Vagina (tissue), 2 donors: ENCODE measurements at places on chromosomes 13 and 19.

- DNase-seq: no peak
These were observed 4.9 kb downstream of the THOP1 start for GRCh38 chr19:2790194-2790556.

DNA sequence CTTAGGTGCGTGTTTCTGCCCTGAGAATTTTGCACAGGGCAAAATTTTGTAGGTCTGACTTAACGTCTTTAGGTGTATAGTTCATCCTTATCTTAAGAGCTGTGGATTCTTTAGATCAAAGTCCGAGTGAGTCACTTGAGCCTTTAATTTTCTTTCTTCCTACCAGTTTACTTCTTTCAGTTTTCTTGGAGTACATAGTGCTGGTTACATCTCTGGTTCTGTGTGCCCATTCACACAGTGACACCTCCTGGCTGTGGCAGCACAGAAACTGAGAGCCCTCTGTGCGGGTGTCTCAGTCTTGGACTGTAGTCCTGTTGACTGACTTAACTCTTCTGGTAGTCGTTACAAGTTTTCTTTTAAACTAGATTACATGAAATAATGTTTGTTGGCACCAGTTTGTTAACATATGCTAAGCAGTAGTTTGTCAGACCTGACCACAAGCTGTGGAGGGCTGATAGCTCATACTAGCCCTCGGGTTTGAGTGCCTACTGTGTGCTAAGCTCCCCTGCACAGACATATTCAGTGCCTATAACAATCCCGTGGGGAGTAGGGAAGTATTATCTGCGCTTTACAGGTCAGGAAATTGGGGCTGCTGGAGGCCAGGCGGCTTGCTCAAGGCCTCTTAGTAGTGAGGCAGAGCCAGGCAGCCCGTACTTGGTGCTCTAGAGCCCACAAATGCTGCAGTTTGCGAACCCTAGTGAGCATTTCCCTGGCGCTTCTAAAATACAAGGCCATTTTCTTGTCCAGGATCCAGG lies 1.6 kb downstream of the GATAD2A start:
- no peak for DNase-seq

- no peak for DNase-seq
These were observed 2.9 kb upstream of the C13orf42 start for GRCh38 chr13:51113969-51114368.

DNA sequence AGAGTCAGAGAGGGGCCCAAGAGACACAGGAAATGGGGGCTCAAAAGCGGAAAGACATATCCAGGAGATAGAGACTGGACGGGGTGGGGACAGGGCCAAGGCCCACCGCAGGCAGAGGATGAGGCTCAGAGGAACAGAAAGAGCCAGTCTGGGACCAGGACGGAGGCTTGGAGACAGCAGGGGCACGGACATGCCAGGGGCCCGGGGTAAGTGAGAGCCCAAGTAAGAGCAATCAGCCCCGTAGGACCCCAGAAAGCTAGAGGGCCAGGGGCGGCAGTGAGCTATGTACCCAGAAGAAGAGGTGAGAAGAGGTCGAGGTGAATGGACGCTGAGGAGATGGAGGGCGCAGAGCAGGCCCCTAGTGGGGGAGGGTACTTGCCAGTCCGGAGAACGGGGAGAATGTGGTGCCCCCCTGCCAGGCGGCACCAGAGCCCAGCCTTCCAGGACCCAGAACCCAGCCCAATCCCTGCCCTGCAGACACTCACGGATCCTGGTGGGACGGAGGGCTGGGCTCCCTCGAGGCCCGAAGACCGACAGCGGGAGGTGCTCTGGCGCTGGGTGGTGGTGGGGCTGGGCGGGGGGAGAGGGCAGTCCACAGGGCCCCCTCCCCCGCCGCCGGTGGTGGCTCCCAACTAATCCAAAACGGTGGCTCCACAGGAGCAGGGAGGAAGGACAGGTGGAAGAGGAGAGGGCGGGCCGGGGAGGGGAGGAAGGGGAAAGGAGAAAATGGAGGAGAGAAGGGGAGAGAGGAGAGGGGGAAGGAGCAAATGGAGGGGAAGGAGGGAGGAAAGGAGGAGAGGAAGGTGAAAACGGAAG lies 1.0 kb downstream of the GRIK5 start:
- no peak for DNase-seq

DNA sequence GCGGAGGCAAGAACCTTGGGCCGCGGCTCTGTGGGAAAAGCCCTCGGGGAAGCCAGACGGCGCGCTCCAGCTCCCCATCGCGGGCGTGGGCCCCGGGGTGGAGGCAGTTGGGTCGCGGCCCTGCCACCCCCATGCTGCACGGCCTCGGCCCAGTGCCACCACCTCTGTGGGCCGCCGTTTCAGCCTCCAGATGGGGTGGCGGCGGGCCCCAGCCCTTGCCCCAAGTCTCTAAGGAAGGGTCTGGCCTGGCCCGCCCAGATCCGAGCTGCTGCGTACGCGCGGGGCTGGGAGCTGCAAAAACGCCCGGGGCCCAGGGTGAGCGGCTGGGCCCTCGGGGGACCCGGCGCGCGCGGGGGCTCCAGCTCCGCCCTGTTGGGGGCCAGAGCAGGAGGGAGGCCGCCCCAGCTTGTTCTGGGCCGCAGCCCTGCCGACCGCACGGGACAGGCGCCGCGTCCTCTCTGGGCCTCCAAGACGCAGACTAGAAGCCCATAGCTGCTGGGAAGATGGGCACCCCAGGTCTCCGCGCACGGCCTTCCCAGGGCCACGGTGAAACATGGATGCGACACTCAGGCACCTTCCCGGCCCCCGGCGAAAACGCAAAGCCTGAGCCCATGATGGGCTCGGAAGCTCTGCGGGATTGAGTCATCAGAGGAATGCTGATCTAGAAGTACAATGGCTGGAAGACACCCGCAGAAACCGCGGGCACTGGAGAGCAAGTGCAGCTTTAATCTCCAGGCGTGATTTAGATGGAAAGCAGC lies 110.1 kb downstream of the KCTD15 start:
- no peak for DNase-seq

DNA sequence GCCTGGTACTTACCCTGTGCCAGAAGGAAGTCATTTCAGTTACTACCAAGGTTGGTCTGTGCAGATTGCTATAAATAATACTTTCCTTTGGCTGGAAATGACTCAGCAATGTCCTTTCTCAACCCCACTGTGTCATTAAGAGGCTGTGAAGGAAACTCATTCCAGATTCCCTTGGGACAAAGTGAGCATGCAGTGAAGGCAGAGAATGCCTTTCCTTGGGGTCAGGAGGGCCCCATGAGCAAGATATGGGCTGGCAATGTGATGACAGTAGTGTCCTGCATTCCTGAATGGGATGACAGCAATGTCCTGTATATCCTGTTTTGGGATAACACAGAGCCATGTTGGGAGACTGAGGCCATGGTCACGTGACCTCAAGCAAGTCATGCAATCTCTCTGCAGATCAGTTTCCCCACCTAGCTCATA lies 213.1 kb upstream of the TMTC4 start:
- no peak for DNase-seq

DNA sequence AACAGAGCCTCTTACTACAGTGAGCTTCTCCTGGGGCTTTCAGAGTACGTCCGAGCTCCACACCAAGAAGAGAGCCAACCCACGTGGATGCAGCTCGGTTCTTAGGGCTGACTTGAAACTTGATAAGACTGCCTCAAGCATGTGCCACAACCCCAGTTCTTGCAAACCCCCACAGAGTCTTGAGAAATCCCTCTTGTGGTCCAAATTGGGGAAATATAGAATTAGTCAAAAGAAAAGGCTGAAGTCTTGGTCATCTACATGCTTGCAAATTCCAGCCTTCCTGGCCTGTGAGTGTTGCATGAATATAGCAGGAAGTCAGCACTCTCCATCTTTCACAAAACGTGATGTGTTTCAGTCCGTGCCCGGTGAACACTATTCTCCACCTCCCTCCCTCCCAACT lies 95.2 kb downstream of the GGACT start:
- no peak for DNase-seq

DNA sequence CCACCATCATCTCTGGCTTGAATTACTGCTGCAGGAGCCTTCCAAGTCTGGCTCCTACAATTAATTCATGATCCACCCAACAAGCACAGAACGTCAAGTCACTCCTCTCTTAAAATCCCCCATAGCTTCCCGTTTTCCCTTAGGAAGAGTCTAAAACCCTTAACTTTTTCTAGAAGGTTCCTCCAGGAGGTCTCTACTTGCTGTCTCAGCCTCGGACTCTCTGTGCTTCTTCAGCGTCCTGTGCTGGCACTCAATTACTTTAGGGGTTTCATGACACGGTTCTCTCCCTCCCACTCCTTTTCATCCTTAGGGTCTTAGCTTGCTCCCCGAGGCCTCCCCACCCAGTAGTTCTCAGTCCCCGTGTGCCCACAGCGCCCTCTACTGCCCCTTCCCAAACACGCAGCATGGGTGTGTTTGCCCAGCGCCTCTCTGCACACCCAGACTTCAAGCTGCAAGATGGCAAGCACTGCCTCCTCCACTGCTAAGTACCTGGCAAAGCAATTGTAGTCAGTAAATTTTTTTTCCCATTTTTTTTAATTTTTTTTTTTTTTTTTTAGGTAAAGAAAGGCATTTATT lies 25.8 kb upstream of the MAP3K10 start:
- DNase-seq: no peak

DNA sequence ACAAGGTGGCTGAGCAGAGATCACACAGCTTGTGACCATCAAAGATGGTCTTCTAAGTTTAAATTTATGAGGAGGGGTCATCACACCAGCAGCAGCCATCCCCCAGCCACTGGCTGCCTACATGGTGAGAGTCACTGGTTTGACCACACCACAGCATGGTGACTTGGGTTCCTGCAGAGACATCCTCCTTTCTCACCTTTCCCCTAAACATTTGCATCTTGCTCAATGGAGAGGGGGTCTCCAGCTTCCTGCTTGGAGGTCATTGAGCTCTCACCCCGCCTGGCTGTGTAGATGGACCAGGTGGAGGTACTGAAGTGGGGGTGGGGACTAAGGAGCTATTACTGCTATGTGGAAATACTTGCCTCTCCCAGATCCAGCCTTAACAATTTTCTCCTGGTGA lies 247.6 kb upstream of the ARGLU1 start:
- no peak for DNase-seq

DNA sequence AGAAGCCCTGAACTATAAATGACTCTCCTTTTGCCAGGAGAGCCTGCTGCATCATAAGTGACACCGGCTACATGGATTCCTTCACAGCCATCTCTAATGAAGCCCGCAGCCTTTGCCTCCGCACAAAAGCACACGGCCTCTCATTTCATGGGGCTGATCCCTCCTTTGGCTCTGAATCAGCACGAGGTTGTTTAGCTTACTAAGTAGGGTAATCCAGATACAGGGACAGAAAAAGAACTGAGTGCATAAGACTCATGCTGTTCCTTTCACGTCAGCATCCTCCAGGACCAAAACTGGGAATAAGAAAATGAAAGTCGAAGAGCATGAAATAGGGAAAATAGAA lies 136.3 kb downstream of the DCT start:
- no peak for DNase-seq

DNA sequence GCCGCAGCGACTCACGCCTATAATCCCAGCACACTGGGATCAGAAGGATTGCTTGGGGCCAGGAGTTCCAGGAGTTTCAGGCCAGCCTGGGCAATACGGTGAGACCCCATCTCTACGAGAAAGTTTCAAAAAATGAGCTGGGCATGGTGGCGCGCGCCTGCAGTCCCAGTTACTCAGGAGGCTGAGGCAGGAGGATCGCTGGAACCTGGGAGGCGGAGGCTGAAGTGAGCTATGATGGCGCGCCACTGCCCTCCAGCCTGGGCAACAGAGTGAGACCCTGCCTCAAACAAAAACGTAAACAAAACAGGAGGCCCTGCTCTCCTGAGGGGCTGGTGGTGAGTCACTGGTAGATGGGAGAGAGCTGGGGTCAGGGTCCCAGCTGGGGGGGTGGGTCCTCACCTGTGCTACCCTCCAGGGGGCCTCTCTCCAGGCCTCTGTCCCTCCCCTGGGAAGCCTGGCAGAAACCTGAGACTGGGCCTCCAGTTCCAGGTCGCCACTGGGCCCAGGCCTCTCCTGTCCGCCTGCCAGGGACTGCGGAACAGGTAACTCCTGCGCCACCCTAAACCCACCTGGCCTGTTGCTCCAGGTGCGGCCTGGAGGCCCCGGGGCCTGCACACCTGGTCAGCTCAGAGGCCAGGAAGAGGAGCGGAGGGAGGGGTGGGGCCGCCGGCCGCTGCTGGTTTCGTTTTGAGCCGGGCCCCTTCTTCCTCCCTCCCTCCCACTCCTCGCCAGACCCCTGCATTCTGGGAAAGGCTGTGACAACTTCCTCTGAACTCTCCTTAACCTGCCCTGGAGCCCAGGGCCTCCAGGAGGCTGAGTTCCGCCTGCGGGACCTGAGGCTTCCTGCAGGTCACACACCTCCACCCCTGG lies 17.2 kb upstream of the ZBTB7A start:
- no peak for DNase-seq

GRCh38 chr13:26993780-26994179 lies 177.8 kb downstream of the USP12 start:
- no peak for DNase-seq

- no peak for DNase-seq
These were observed 9.3 kb upstream of the PEAK3 start for GRCh38 chr19:2291185-2291751.

DNA sequence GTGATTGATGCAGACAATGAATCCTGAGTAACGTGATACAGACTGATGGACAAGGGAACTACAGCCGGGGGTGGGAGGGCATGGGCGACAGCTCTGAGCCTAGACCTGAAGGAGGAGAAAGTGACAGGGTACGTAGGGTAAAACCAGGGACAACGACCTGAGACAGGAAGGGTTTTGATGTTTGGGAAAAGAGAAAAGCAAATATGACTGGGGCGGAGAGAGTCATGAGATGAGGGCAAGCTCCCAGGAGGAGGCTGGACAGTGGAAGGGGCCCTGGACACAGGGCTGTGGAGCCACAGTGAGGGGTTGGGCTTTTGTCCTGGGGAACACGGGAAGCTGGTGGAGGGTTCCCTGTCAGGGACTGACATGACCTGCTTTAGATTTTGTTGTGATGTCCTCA lies 34.2 kb downstream of the ZNF611 start:
- DNase-seq: no peak

DNA sequence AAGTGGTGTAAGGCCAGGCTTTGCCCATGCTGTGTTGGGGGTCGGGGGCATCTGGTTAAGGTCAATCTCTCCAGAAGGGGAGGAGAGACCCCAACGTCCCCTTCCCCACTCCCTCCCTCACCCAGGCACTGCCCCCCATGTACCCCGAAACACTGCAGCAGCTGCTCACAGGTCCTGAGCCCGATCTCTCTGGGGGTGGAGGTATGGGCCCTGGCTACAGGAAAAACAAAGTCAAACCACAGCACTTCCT lies 10.2 kb downstream of the CAPN12 start:
- DNase-seq: no peak

GRCh38 chr13:99873832-99874430 lies 97.6 kb downstream of the ZIC5 start:
- DNase-seq: no peak

GRCh38 chr13:88068975-88069374 lies 397.8 kb downstream of the SLITRK5 start:
- DNase-seq: no peak

DNA sequence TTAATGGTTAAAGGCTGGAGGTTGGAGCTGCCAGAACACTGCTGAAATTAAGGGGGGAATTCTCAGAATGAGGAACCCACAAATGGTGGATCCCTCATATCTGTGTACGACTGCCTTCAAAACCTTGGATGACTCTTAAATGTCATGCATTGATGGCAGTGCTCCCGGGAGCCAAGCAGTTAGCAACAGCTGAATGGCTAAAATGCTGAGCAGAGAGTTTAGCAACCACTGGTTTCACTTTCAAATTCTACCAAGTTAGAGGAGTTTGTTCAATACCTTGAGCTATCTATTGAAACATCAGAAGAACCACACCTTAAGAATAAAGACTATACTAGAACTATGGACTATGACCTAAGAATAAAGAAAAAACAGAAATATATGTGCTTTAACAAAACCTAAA lies 41.4 kb downstream of the UQCRFS1 start:
- no peak for DNase-seq

- no peak for DNase-seq
These were observed 491.8 kb downstream of the DIAPH3 start for GRCh38 chr13:59671881-59672280.

GRCh38 chr19:34403784-34404108 lies 453 bp upstream of the PDCD2L start:
- DNase-seq: no peak
